ENCODE measurements at places on chromosomes 7 and 10.

GRCh38 chr7:132947011-132947410, 134.9 kb downstream of the CHCHD3 start:
- DNase-seq, result no peak

DNA sequence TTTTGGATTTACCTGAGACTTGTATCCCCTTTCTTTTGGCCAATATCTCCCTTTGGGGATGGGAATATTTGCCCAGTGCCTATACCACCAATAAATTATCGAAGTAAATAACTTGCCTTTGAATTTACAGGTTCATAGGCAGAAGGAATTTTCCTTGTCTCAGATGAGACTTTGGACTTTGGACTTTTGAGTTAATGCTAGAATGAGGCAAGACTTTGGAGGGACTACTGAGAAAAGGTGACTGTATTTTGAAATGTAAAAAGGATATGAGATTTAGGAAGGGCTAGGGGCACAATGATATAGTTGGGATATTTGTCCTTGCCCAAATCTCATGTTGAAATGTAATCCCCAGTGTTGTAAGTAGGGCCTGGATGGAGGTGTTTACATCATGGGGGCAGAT, 384.5 kb upstream of the GHITM start:
- no peak for DNase-seq

DNA sequence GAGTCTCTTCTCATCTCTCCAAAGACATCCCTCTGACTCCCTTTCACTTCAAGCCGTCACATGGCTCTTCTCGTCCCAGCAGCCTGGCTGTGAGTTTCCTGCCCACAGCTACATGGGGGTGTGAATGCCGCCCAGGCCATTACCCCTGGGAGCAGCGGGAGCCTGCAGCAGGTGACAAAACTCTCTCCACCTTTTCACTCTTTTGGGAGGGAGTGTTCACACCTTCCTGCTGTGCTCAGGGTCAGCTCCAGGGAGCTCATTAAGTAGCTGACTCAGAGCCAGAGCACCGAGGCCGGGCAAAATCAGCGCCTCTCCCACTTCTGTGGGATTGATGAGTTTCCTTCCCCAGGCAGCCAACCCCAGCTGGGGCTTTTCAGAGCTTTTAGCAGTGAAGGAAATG, 271.3 kb downstream of the TYW1 start:
- DNase-seq, result no peak

GRCh38 chr7:137919987-137920386, 73.2 kb upstream of the DGKI start:
- no peak for DNase-seq
